ENCODE measurements at places on chromosomes 2 and 18. TPM values are rescaled to one million over a fixed set of nuclear protein-coding genes. Genes with fewer than 3 reads are reported as not detected.

HJURP gene
- total RNA-seq, result 0.22 TPM

TRIM54 gene
- total RNA-seq, result 1.7 TPM

MYOM1 gene
- 8.1 TPM for total RNA-seq

GAREM1 gene
- total RNA-seq, result 32.1 TPM

ID2 gene
- 161 TPM for total RNA-seq

ANKRD30BL gene
- total RNA-seq, result not detected

GRCh38 chr2:219459460-219460311 is 25.0 kb downstream of the SPEG start:
- H3K27me3 ChIP-seq, result peaks cover 20% of the 10 kb centered on the region
- H3K4me1 ChIP-seq, result no peaks in the 10 kb centered on the region
- DNase-seq, result peak; percentile 40
- H3K36me3 ChIP-seq, result no peaks in the 10 kb centered on the region
- H3K4me3 ChIP-seq, result no peak overlapping the region

DNA sequence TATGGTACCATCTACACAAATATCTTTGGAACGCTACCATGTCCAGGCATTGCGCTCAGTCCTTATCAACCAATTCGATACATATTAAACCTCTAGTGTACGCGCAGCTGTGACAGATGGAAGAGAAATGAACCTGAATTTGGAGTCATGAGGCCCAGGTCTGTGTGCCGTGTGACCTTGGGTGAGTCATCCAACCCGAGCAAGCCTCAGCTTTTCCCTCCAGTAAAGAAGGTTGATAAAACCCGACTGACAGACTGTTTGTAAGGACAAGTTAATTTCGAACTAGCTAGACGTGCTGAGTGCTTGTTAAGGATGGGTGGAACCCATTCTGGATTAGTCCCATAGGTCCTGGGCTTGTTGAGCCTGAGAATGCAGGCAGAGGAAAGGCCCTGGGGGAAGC is 28.2 kb downstream of the GREB1 start:
- no peaks in the 10 kb centered on the region for H3K36me3 ChIP-seq
- H3K27me3 ChIP-seq, result no peaks in the 10 kb centered on the region
- H3K27ac ChIP-seq, result no peak overlapping the region
- no peak overlapping the region for H3K4me3 ChIP-seq

- H3K27me3 ChIP-seq, result no peaks in the 10 kb centered on the region
- H3K36me3 ChIP-seq, result no peaks in the 10 kb centered on the region
- no peak overlapping the region for H3K4me3 ChIP-seq
- no peaks in the 10 kb centered on the region for H3K4me1 ChIP-seq
- no peak for DNase-seq
- H3K27ac ChIP-seq, result no peak overlapping the region
Measured at GRCh38 chr18:11050966-11051365, 98.4 kb downstream of the PIEZO2 start.

DNA sequence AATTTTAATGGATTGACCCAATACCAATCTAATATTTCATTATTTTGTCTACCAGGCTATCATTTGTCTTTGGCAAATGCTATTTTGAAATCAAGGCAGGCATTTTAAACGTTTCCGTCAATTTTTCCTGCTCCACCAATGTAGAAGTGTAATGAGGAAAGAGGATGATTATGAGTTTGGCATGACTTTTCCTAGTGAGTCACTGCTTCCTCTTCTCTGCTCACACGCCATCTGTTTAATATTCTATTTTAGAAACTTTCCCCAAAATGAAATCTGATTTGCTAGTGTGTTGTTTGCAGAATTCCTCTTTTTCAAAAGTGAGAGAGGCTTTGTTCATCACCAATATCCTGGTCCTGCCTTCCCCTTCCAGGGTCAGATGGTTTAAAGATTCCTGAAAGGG is 42.5 kb upstream of the PID1 start:
- no peaks in the 10 kb centered on the region for H3K4me1 ChIP-seq
- H3K27me3 ChIP-seq, result no peaks in the 10 kb centered on the region
- DNase-seq, result no peak
- H3K4me3 ChIP-seq, result no peak overlapping the region
- H3K27ac ChIP-seq, result peak overlapping the region; percentile 41

DNA sequence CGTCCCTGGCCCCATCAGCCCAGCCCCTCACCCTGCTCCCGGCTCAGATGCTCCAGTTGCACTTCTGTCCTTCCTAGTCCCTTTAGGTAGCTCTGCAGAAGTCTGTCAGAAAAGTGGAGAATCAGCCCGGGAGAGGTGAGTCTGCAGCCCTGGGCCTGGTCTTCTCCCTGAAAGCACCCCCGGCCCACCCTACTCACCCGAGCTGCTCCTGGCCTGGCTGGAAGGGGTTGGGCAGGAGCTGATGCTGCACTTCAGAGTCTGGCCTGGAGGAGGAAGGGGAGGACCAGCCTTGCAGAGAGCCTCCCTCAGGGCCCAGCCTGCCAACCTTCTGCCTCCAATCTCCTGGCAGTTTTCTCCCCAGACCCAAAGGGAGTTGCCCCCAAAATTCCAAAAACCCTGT is 15.8 kb downstream of the KHK start:
- no peak overlapping the region for H3K4me3 ChIP-seq
- no peak for DNase-seq
- no peaks in the 10 kb centered on the region for H3K36me3 ChIP-seq
- H3K27ac ChIP-seq, result no peak overlapping the region

DNA sequence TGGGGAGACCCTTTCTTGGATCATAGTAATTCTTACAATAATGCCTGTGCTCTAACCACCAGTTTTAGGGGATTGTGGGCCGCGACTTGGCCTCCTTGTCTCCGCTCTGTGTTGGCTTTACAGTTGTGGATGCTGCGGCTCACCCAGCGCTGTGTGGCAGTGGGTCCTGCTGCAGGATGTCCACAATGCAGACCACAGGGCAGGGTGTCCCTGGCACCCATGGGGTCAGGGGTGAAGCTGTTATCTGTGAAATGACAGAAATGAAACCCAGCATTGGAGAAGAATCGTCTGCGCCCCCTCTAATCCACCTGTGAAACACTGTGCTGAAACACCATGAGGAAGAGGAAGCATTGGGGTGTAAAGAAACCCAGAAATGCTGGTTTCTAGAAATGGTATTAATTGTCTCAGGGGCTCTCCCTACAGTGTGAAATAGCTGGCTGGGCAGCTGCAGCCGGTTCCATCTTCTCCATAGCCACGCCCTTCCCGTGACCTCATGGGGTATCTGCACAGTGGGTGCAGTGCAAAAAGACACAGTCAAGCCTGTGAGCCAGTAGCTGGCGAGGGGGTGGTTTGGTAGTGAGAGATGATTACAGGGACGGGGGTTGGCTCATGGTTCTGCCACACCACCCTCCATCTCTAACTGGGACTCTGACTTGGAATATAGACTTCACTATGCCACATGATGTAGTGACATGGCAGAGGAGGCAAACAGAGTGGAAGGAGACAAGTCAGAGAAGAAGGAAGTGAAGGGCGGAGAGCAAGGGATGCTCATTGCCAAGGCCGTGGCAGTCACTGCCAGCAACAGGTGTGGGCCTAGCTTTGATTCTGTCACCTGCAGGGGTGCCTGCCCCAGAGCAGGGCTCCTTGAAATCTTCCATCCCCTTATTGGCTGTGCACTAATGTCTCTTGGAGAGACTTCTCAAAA is 16.2 kb downstream of the INPP4A start:
- no peak overlapping the region for H3K4me3 ChIP-seq
- no peak for DNase-seq
- no peaks in the 10 kb centered on the region for H3K27me3 ChIP-seq
- H3K27ac ChIP-seq, result no peak overlapping the region
- H3K36me3 ChIP-seq, result no peaks in the 10 kb centered on the region

DNA sequence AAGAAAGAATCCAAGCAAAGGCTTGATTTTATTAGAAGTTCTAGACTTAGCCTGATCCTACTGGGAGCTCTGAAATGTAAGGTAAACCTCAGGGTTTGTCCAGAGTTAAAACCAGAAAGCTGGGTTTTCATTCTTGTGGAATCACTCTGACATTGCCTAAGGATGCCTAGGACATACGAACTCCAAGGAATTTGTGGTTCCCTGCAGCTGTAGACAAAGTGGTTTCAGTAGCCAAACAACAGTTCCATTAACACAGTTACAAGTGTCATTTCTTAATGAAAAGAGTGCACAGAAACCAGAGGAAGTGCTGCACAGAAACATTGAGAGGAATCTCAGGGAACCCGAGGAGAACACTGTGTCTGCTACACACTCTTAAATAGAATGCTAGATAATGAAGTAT is 221.4 kb upstream of the ST6GAL2 start:
- H3K4me3 ChIP-seq, result no peak overlapping the region
- H3K4me1 ChIP-seq, result no peaks in the 10 kb centered on the region
- no peaks in the 10 kb centered on the region for H3K36me3 ChIP-seq
- DNase-seq, result no peak
- H3K27ac ChIP-seq, result no peak overlapping the region

DNA sequence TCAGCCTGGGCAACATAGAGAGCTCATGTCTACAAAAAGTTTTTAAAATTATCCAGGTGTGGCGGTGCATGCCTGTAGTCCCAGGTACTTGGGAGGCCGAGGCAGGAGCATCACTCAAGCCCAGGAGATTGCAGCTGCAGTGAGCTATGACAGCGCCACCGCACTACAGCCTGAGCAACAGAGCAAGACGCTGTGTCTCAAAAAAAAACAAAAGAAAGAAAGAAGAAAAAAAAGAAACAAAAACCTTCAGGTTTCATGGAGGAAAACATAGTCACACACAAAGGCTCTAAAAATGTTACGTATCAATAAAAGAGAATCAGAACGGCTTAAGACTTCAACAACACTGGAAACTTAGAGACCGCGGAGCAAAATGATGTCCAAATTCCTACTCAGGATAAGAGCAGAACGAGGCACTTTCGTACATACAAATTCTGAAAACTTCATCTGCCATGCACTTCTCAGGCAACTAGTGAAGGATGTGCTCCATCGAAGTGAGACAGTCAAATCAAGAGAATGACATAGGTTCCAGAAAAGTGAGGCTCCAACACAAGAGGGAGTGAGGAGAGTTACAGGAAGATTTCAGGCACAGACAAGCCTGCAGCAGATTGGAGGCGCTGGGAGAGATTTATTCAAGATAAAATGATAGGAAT is 4.4 kb downstream of the HDLBP start:
- no peaks in the 10 kb centered on the region for H3K36me3 ChIP-seq
- no peak for DNase-seq
- H3K27ac ChIP-seq, result no peak overlapping the region
- no peaks in the 10 kb centered on the region for H3K27me3 ChIP-seq
- H3K4me1 ChIP-seq, result peaks cover 51% of the 10 kb centered on the region

GRCh38 chr2:220227266-220227920 is 600.0 kb downstream of the SLC4A3 start:
- no peaks in the 10 kb centered on the region for H3K27me3 ChIP-seq
- no peak overlapping the region for H3K4me3 ChIP-seq
- no peaks in the 10 kb centered on the region for H3K36me3 ChIP-seq
- no peak for DNase-seq

- no peak overlapping the region for H3K4me3 ChIP-seq
- no peaks in the 10 kb centered on the region for H3K27me3 ChIP-seq
- DNase-seq, result no peak
- no peaks in the 10 kb centered on the region for H3K4me1 ChIP-seq
- H3K36me3 ChIP-seq, result no peaks in the 10 kb centered on the region
- H3K27ac ChIP-seq, result no peak overlapping the region
Measured at GRCh38 chr2:195820867-195821565, 164.0 kb downstream of the SLC39A10 start.

DNA sequence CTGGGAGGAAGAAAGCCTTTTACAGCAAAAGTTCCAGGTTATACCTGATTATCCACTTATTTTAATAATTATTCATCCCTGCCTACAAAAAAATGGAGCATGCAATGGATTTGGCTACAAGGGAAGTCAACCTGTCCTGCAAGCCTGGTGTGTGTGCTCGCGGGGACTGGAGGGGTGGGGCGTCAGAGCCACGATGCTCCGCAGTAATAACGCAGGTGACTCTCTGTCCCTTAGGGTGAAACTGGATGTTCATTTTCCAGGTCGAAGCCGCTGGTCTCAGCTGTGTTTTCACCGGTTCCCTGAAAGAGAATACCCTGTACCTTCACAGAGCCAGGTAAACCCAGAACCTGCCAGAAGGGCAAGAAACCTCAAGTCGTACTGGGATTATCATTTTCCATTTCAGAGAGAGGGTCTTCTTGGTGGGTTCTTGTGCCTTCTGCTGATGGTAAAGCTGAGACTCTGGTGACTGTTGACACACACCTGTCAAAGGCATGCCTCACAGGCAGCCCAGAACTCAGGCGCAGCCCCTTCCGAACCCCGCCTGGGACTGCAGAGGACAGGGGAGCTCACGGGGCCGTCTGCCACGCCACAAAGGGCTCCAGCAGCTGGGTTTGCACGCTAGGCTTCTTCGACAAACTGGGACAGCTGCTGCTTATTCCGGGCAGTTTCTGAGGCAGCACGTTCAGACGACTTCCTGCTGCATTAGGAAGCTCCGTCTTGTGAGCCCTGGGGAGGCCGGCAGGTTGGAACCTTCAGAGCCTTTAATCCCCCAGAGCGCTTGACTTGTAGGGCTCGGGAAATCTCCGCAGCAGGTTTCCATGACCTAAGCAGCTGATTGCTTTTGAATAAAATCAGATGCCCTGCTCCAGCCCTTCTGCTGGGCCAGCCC is 58.6 kb downstream of the KCNG2 start:
- no peaks in the 10 kb centered on the region for H3K27me3 ChIP-seq
- DNase-seq, result no peak

DNA sequence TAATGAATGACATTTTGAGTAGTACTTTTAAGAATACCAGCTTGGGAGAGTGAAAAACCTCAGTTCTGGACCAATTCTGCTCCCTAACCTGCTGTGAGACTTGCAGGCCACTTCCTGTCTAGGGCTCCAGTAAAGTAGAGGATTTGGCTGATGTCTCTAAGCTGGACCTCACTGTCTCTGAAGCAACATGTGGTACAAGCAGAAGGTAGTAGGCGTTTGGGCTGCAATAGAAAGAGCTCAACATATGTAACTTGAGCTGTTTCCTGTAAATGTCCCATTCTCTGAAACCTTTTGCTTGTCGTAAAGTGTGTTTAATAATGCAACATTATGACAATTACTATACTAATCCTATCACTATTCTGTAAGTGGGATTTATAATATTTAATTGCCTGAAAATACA is 213.1 kb downstream of the MYO3B start:
- no peaks in the 10 kb centered on the region for H3K4me1 ChIP-seq
- no peaks in the 10 kb centered on the region for H3K27me3 ChIP-seq
- DNase-seq, result no peak

GRCh38 chr18:49368161-49368875 is 92.1 kb downstream of the DYM start:
- no peak overlapping the region for H3K27ac ChIP-seq
- no peaks in the 10 kb centered on the region for H3K36me3 ChIP-seq
- H3K27me3 ChIP-seq, result no peaks in the 10 kb centered on the region
- no peak overlapping the region for H3K4me3 ChIP-seq
- DNase-seq, result no peak

DNA sequence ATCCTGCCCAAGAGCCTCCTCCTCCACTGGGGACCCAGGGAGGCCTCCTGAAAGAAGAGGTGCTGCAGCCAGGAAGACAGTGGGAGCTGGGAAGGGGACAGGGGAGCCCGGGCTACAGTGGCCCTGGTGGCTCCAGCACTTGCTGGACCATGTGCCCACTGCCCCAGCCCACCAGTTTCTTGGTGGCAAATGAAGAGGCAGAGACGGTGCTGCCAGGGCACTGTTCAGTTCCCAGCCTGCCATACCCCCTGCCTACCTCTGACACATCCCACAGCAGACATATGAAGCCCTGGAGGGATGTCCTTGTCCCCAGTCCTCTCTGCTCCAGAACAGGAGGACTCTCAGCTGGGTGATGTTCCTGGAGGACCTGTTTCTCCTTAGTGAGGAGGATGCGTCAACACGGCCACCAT is 3.7 kb downstream of the RAMP1 start:
- peak overlapping the region; percentile 65 for H3K27ac ChIP-seq
- no peak for DNase-seq
- no peaks in the 10 kb centered on the region for H3K36me3 ChIP-seq
- H3K4me3 ChIP-seq, result no peak overlapping the region
- H3K27me3 ChIP-seq, result peaks cover 25% of the 10 kb centered on the region

Measured in tibial nerve (tissue), 4 donors.